ENCODE measurements at places on chromosomes 5 and 9.

DNA sequence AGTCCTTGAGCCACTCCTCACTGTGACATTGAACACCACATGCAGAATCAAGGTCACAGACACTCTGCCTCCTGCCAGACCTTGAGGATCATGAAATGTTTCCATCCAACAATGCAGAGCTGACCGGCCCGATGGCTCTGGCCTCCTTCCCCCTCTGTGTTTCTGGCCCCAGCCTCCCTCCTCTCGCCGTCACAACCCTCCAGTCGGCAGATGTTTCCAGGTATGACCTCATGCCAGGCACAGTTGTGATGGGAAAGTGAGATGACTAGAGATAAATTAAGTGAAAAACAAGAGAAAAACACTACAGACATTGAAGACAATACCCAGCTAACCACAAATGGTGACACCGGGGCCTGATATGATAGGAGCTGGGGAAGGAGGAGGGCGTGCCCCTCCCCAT lies 9.8 kb downstream of the NTNG2 start:
- DNase-seq = no peak

DNA sequence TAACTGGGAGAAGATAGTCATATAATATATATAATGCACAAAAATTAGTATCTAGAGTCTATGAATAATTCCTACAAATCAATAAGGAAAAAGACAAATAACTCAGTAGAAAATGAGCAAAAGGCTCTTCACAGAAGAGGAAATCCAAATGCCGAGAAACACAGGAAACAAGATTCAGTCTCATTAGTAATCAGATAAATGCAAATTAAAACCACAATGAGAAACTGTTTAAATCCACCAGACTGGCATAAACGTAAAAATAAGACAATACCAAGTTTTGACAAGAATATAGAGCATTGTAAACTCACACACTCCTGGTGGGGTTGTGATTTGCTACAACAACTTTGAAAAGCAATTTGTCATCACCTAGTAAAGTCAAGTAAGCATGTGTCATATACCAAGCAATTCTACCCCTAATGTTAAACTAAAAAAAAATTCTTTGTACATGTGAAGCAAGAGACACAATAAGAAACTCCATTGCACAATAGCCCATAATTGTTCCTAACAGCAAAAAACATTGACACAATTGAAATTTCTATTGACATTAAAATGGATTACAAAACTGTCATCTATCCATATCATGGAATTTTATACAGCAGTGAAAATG lies 21.0 kb upstream of the UBLCP1 start:
- DNase-seq = no peak

GRCh38 chr9:105178076-105178475 lies 66.4 kb upstream of the SLC44A1 start:
- DNase-seq = no peak

- DNase-seq = no peak
Measured at GRCh38 chr5:132266836-132267160, 9.3 kb downstream of the PDLIM4 start.

- no peak for DNase-seq
Measured at GRCh38 chr5:115623658-115624057, 2.2 kb downstream of the TMED7 start.

GRCh38 chr5:58760222-58760621 lies 177.3 kb downstream of the RAB3C start:
- DNase-seq = no peak

DNA sequence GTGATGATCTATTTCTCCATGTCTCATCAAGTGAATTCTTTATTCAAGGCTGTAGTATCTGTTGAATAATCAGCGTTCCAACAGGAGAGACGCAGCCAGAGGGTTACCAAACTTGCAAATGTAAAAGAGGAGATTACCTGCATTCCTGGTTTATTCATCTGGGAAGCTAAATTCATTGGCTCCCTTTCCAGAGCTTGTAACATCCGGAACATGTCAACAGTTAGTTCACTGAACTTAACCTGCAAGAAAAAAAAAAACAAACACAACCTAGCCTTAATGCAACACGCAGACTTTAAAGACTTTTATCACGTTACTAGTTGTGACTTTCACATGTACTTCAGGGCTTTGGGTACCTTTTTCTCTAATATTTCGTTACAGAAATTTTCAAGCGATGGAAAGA lies 62.4 kb upstream of the GOLGA1 start:
- DNase-seq = no peak

GRCh38 chr5:113612060-113612496 lies 98.6 kb downstream of the YTHDC2 start:
- DNase-seq = peak; percentile 41

DNA sequence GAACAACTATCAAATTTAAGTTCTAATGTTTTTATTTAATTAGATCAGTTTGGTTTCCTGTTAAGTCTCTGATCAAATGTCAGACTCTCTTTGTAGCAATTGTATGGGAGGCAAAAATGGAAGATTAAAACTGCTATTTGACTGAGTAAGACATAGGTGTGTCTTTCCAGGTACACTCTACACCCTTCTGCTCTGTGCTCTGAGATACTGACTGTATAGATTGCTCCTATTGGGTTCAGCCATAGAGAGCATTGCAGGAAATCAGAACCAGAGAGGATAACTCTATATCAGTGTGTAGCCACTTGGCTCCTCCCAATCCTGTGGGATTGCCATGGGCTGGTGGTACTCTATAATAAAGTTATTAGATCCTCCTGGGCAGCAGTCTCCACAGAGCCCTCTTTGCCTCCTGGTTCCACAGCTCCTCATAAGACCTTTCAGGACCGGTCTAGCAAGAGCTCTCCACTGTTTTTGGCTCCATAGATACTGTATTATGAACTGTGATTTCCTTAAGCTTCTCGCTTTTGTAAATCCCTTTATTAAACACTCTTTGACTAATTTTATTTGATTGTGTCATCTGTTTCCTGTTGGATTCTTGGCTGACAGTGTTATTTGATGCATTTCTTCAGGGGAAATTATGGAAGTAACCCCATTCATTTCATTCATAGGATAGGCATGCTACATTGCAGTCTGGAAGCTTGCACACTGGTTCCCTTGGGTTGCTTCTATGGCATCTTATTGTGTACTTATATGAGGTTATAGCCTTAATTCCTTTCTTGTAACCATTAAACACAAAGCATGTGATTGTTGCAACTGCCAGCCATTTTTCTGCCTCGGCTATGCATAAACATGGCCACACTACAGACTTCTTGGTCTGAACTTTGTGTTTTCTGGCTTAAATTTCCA lies 115.6 kb downstream of the VCAN start:
- DNase-seq = no peak

- no peak for DNase-seq
Measured at GRCh38 chr5:139046551-139046950, 151.6 kb downstream of the SIL1 start.

GRCh38 chr5:72597456-72597948 lies 90.3 kb upstream of the ZNF366 start:
- DNase-seq = no peak

DNA sequence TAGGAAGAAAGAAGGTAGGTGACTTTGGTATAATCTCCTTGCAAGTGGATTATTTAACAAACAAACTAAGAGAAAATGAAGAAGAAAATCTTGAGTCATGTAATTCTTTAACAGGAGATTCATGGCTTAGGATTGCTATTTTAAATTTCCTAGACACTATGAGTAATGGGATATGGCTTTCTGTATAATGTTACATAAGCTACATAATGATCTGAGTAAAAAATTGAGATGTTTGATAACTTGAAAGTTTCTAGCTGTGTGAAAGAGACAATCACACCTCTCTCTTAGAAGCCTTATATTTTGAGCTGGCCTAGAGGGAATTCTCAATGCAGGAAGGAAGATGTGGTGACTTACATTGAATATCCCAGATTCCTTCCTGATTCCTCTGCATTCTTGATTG lies 92.5 kb downstream of the CDH9 start:
- no peak for DNase-seq

DNA sequence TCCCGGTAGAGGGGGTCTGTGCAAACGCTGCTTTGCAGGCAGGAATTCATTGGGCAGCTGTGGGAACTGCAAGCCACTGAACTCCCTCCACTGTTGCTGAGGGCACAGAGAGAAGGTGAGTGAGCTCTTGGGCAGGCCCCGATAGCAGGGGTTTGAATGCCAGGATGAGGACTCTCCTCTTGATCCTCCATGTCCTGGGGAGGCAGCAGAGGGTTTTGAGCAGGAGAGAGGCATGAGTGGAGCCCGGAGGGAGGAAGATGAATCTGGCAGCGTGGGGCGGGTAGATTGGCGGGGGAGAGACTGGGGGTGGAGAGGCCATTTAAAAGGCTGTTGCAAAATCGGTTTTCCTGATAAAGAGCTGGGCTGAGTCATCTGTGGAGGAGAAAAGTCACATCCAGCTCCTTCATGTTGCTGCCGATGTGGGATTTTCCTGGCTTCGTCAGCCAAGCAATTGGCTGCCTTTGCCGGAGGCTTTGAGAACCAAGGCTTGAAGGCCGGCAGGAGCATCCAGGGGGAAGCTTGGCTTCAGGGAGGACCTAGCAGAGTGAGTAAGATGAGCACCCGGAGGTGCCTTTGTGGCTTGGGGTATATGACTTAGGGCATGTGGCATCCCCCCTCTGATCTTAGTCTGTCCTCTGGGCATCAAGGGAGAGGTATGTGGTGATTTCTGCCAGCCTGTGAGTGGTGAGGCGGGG lies at the start of gene SYNPO:
Gene SYNPO (plus strand): TSS at position 350 of the 695 bp plus-strand sequence. CDS start 7,616 bp downstream, outside the sequence.
- no peak for DNase-seq

DNA sequence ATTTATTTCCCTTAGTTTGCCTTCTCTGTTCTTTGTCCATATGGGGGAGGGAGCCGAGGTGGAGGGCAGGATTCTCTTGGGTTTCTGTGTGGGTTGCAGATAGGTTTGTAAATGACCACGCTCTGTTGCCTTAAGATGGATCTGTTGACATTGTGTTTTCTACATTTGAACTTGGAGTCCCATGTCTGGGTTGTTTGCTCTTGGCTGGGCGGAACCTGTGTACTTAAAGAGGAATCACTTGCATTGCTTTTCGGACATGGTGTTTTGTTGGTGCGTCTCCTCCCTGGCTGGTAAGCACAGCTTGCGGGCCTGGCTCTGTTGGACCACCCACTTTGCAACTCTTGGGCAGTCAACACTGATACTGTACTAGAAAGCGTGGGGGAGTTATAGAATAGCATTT lies 45.9 kb downstream of the EHMT1 start:
- no peak for DNase-seq

DNA sequence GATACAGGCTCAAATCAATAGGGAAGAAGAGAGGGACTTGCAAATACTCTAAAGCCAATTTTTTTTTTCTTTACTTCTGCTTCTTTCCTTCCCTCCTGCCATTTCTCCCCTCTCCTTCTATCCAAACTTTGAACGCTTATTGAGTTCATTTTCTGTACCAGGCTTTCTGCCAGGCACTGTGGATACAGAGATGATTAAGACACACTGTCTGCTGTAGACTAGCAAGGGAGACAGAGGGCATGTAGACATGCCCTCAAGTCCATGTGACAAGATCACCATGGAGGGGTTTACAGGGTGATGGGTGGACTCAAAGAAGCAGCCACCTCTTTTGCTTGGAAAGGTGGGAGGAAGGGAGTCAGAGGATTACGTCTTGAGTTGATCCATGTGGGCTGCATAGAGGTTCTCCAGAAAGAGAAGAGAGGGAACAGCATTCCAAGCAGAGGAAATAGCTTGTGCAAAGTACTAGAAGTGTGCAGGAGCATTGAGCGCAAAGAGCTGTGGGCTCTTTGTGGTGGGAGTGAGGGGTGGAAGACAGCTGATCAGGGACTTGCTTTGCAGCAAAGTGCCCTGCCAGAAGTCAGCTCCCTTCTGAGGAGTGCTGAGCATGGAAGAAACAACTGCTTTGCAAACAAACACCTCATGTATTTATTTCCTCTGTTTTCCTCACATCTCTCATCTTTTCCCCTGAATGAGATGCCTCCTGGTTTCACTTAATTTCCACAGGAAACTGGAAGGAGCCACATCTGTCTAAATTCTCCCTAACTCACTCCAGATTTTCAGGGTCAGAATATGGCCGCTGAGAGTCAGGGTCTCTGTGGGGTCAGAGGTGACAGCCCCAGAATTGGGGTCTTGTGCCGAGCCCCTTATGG lies 64.4 kb upstream of the COL15A1 start:
- no peak for DNase-seq

- no peak for DNase-seq
Measured at GRCh38 chr9:83413367-83413766, 124.8 kb downstream of the FRMD3 start.

DNA sequence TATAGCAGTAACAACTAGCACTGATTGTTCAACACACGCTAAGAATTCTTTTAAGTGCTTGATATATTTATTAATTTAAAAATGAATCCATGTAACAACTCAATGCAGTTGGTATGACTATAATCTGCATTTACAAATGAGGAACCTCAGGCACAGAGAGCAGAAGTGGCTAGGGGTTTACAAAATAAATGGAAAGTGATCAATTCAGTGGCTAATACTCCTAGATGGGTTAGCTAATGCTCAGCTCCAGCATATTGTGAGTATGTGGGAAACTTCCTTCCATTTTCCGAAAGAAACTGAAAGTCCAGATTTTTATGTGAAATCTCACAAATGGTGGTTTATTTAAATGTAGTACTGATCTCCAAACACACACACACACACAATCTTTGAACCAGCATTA lies 128.0 kb downstream of the RFX3 start:
- no peak for DNase-seq

DNA sequence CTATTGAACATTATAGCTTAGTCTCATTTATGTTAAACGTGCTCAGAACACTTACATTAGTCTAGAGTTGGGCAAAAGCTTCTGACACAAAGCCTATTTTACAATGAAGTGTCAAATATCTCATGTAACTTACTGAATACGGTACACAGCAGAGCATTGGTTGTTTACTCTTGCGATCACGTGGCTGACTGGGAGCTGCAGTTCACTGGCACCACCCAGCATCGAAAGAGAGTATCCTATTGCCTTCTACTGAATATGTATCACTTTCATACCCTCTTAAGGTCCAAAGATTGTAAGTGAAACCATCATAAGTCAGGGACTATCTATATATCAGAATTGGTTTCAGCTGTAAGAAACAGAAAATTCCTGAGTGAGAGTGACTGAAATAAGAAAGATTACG lies 42.6 kb upstream of the OSMR start:
- no peak for DNase-seq

DNA sequence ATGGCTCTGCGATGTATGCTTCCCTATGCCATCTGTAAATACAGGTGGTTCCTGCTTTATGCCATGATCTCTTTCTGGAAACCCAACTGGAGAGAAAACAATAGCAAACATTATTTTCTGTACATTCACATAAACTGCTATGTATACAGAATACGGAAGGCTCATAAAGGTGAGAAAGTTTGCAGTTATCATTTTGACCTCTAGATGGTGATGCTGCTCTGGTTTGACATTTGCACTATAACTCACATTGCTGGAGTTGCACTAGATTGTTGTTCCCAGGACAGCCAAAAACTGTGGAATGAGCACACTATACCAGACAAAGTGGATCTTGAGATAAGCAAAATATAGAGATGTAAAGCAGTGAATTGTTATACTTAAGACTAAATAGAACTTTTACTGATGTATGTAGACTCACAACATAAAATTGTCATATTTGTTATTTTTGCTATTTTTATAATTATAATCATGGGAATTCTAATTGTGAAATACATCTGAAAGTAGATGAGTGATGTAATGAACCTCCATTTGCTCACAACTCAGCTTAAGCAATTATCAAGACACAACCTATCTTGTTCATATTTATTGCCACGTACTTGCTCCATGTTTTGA lies 246.5 kb downstream of the PTPRD start:
- peak; percentile 8 for DNase-seq

- DNase-seq = no peak
Measured at GRCh38 chr9:121154782-121155181, 46.9 kb downstream of the RAB14 start.

GRCh38 chr9:18795947-18796671 lies 236.9 kb downstream of the SAXO1 start:
- no peak for DNase-seq

GRCh38 chr5:103454770-103455169 lies 107.8 kb downstream of the NUDT12 start:
- no peak for DNase-seq

- no peak for DNase-seq
Measured at GRCh38 chr9:112380825-112381221, 915 bp downstream of the HSDL2 start.
